Activated naive CD4-positive, alpha-beta T cell treated with anti-CD3 and anti-CD28 coated beads for 36 hours (primary cell): ENCODE measurements at places on chromosomes 6 and 20.

GRCh38 chr20:59103573-59103972, 60.0 kb upstream of the ZNF831 start:
- H3K27ac ChIP-seq, result no peak overlapping the region
- H3K27me3 ChIP-seq, result no peaks in the 10 kb centered on the region
- peaks cover 17% of the 10 kb centered on the region for H3K4me1 ChIP-seq

GRCh38 chr20:45779011-45779915, 12.4 kb downstream of the WFDC3 start:
- H3K36me3 ChIP-seq, result no peaks in the 10 kb centered on the region
- H3K4me1 ChIP-seq, result peaks cover 8% of the 10 kb centered on the region
- H3K27me3 ChIP-seq, result no peaks in the 10 kb centered on the region
- no peak for DNase-seq
- no peak overlapping the region for H3K27ac ChIP-seq

DNA sequence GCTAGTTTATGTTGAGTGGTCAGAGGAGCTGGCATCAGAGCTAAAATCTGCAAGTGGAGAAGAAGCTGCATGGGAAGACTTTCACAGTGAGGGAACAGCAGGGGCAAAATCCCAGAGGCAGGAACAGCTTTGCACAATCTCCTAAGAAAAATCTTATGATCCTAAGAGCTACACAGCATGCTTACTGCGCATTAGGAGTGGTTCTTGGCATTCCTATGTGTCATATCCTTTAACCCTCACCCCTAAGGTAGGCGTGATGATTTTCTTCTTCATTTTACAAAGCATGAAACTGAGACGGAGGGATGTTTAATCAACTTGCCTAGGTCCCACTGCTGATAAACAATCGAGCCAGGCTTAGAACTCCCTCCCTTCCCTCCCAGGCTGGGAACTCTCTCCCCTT, 313.6 kb upstream of the SULF2 start:
- no peaks in the 10 kb centered on the region for H3K27me3 ChIP-seq
- H3K27ac ChIP-seq, result no peak overlapping the region
- no peaks in the 10 kb centered on the region for H3K4me1 ChIP-seq
- H3K4me3 ChIP-seq, result no peak overlapping the region
- H3K36me3 ChIP-seq, result no peaks in the 10 kb centered on the region

DNA sequence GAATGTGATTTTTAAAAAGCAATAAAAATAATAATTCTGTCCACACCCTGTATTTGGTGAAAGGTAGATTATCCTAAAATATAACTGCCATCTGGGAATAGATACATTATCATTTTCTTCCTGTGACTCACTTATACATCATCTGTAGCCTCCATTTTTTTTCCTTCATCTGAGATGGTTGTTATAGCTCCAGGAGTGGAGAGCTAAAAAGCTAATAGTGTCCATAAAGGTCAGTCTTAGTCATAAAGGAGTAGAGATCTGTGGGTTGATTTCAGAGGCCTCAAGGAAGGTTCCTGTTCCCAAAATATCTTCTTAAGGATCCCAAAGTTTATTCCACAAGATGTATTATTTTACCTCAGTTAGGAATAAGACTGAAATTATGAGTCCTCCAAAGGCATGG, 41.1 kb downstream of the FBXO5 start:
- H3K27ac ChIP-seq, result no peak overlapping the region
- H3K4me3 ChIP-seq, result no peak overlapping the region
- peaks cover 11% of the 10 kb centered on the region for H3K27me3 ChIP-seq

DNA sequence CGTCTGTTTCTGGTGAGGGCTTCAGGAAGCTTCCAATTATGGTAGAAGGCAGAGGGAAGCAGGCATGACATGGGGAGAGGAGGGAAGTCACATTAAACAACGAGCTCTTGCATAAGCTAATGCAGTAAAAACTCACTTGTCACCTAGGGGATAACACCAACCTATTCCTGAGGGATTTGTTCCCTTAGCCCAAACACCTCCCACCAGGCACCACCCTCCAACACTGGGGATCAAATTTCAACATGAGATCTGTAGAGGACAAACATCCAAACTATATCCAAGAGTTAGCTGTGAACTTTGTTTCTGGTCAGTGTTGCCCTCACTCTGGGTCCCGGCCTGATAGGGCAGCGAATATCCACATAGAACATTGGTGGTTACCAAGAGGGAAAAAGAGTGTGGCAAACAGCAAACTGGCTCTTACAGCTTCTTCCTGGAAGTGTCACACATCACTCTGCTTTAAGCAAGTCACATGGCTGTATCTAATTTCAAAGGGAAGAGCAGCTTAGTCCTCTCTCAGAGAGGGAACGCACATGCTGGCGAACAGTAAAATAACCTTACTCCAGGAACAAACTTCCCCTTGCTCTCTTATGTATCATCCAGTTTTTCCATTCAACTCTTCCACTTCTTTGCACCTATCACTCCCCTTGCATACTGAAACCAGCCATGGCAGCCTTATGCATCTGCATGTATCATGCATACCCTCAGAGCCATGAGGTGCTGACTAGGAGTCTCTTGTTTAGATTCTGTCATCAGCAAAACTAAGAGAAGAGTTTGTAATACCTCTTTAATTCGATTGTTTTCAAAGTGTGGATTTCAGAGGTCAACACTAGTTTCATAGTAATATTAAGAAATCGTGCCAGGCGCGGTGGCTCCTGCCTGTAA, 4.8 kb upstream of the MOCS1 start:
- H3K27me3 ChIP-seq, result peaks cover 6% of the 10 kb centered on the region
- no peak overlapping the region for H3K27ac ChIP-seq
- H3K4me1 ChIP-seq, result peaks cover under 1% of the 10 kb centered on the region
- H3K4me3 ChIP-seq, result no peak overlapping the region

DNA sequence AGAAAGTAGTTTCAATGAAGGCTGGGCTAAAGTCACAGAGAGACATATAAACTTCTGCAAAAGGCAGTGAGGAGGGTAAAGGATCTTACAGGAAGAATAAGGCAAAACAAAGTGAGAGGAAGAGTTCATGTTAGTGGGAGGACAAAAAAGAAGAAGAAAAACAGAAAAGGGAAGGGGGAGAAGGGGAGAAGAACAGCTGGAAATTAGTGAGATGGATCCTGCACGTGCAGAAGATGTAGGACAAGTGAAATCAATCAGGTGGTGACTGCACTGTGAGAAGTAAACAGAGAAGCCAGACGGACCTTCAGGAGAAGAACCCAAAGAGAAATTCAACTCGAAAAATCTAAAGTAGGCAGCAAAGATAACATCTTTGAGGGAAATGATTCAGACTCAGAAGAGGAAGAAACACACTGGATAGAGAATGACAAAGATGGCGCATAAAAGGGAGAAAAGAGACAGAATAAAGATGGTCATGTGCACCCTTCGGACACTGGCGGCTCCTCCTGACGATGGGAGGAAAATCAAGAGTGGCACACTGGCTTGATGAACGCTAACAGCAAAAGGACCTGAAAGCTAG, 105.9 kb downstream of the MYB start:
- no peak for DNase-seq
- H3K36me3 ChIP-seq, result peaks cover 3% of the 10 kb centered on the region
- no peak overlapping the region for H3K27ac ChIP-seq

GRCh38 chr6:85250586-85251220, 199.2 kb upstream of the NT5E start:
- no peak overlapping the region for H3K27ac ChIP-seq
- no peak overlapping the region for H3K4me3 ChIP-seq
- H3K27me3 ChIP-seq, result peaks cover 5% of the 10 kb centered on the region
- H3K4me1 ChIP-seq, result no peaks in the 10 kb centered on the region

- no peak overlapping the region for H3K4me3 ChIP-seq
- no peaks in the 10 kb centered on the region for H3K36me3 ChIP-seq
- no peak overlapping the region for H3K27ac ChIP-seq
- no peaks in the 10 kb centered on the region for H3K4me1 ChIP-seq
- no peak for DNase-seq
- no peaks in the 10 kb centered on the region for H3K27me3 ChIP-seq
Measured at GRCh38 chr6:135257631-135258405, 76.7 kb downstream of the MYB start.

- no peak for DNase-seq
- H3K4me3 ChIP-seq, result no peak overlapping the region
Measured at GRCh38 chr20:7994809-7995208, 24.8 kb downstream of the TMX4 start.

DNA sequence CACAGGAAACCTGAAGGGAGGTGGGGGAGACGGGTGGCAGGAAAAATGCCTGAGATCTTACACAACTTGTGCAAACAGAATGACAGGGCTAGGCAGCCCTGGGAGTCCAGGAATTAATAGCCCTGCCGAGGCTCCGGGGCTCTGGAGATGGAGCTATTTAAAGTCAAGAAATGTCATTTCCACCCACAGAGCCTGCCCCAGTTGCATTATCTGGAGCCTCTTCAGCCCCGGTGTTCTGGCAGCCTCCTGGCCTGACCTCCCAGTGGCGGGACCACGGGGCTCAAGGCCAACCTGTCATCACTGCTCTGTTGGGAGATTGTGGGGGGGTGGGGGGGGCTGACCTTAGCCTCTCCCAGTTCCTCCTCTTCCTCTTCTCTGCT, 28.5 kb upstream of the SCUBE3 start:
- DNase-seq, result no peak
- peaks cover 2% of the 10 kb centered on the region for H3K4me1 ChIP-seq

- H3K36me3 ChIP-seq, result no peaks in the 10 kb centered on the region
- no peak for DNase-seq
- no peak overlapping the region for H3K4me3 ChIP-seq
- no peaks in the 10 kb centered on the region for H3K4me1 ChIP-seq
- no peak overlapping the region for H3K27ac ChIP-seq
- H3K27me3 ChIP-seq, result peaks cover 2% of the 10 kb centered on the region
Measured at GRCh38 chr20:11807054-11808048, 110.3 kb upstream of the BTBD3 start.

GRCh38 chr6:52392944-52393343, 27.2 kb upstream of the EFHC1 start:
- no peak overlapping the region for H3K4me3 ChIP-seq
- H3K27me3 ChIP-seq, result no peaks in the 10 kb centered on the region
- peaks cover 2% of the 10 kb centered on the region for H3K36me3 ChIP-seq
- H3K4me1 ChIP-seq, result peaks cover 90% of the 10 kb centered on the region
- no peak overlapping the region for H3K27ac ChIP-seq
- no peak for DNase-seq

DNA sequence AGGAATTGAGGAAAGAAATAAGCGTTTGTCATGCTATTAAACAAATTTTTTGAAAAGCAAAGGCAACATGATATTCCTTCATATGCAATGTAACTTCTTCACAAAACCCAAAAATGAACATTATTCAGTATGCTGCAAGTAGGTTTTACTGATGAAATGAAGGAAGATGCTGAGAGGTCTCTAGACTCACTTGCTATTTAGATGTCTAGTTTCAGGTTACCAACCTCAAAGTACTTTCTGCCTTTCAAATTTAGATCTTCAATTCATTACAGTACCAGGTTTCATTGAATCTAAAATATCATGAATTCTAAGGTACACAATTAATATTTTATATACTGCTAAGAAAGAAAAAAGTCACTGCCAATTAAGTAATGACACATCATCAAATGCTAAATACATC, 39.9 kb downstream of the MYO6 start:
- no peaks in the 10 kb centered on the region for H3K36me3 ChIP-seq
- no peaks in the 10 kb centered on the region for H3K4me1 ChIP-seq
- H3K27me3 ChIP-seq, result peaks cover 6% of the 10 kb centered on the region

GRCh38 chr20:25277051-25277801, 29.3 kb downstream of the PYGB start:
- no peak overlapping the region for H3K4me3 ChIP-seq
- no peak overlapping the region for H3K27ac ChIP-seq
- peaks cover 1% of the 10 kb centered on the region for H3K4me1 ChIP-seq
- no peak for DNase-seq
- no peaks in the 10 kb centered on the region for H3K27me3 ChIP-seq

GRCh38 chr6:20747991-20748390, 213.7 kb downstream of the CDKAL1 start:
- no peaks in the 10 kb centered on the region for H3K27me3 ChIP-seq
- no peak for DNase-seq
- no peak overlapping the region for H3K4me3 ChIP-seq
- peaks cover 28% of the 10 kb centered on the region for H3K4me1 ChIP-seq
- H3K27ac ChIP-seq, result no peak overlapping the region

- H3K27me3 ChIP-seq, result peaks cover 2% of the 10 kb centered on the region
- H3K4me3 ChIP-seq, result no peak overlapping the region
- no peak overlapping the region for H3K27ac ChIP-seq
- DNase-seq, result no peak
- H3K4me1 ChIP-seq, result no peaks in the 10 kb centered on the region
- no peaks in the 10 kb centered on the region for H3K36me3 ChIP-seq
Measured at GRCh38 chr6:21527731-21528130, 65.8 kb upstream of the SOX4 start.

GRCh38 chr6:75234126-75234865, 9.3 kb downstream of the COX7A2 start:
- H3K27ac ChIP-seq, result no peak overlapping the region
- peaks cover 6% of the 10 kb centered on the region for H3K4me1 ChIP-seq
- peaks cover 10% of the 10 kb centered on the region for H3K36me3 ChIP-seq
- no peak overlapping the region for H3K4me3 ChIP-seq
- H3K27me3 ChIP-seq, result no peaks in the 10 kb centered on the region
- DNase-seq, result no peak

- DNase-seq, result no peak
- H3K4me1 ChIP-seq, result no peaks in the 10 kb centered on the region
- H3K27ac ChIP-seq, result no peak overlapping the region
- no peaks in the 10 kb centered on the region for H3K27me3 ChIP-seq
- no peak overlapping the region for H3K4me3 ChIP-seq
- H3K36me3 ChIP-seq, result no peaks in the 10 kb centered on the region
Measured at GRCh38 chr6:33610779-33611732, 10.1 kb upstream of the ITPR3 start.

DNA sequence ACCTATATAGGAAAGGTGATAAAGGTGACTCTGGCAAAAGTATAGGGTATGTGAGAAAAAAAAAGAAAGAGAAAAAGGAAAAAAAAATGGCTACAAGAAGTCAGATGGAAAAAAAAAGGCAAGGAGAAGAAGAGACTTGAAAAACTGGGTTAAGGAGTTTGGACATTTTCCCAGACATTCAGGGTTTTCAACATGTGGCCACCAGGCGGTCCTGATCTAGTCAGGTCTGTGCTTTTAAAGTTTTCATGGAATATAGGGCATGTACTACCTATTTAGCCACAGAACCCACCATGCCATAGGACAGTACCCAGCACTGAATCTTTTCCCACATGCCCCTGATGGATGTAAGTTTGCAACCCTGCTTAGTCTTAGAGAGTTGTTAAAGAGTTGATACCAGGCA, 433.7 kb downstream of the MAFB start:
- H3K36me3 ChIP-seq, result no peaks in the 10 kb centered on the region
- H3K27ac ChIP-seq, result no peak overlapping the region
- H3K4me1 ChIP-seq, result no peaks in the 10 kb centered on the region
- DNase-seq, result no peak

- H3K4me3 ChIP-seq, result no peak overlapping the region
- H3K4me1 ChIP-seq, result no peaks in the 10 kb centered on the region
- H3K36me3 ChIP-seq, result no peaks in the 10 kb centered on the region
Measured at GRCh38 chr6:124660185-124660584, 302.1 kb upstream of the RNF217 start.
